ENCODE measurements at places on chromosomes 3 and 15.

- no peak for DNase-seq
Observed at GRCh38 chr3:40387895-40388254, 891 bp downstream of the ENTPD3 start.

DNA sequence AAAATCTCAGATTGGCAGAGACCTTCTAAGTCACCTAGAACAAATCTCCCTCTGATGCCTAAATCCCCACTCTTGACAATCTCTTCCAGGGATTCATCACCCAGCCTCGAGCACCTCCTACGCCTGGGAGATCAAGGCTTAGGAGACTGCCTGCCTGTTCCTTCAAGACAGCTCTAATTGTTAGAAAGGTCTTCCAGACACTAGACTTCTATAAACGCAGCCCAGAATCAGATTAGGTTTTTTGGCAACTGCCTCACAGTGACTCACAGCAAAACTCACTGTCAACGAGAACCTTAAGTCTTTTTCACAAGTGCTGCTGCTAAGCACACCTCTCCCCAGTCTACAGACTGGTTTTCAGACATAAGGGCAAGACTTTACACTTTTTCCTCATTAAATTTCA, 23.1 kb downstream of the SRGAP3 start:
- no peak for DNase-seq

GRCh38 chr3:36227980-36228379, 152.3 kb upstream of the STAC start:
- no peak for DNase-seq

DNA sequence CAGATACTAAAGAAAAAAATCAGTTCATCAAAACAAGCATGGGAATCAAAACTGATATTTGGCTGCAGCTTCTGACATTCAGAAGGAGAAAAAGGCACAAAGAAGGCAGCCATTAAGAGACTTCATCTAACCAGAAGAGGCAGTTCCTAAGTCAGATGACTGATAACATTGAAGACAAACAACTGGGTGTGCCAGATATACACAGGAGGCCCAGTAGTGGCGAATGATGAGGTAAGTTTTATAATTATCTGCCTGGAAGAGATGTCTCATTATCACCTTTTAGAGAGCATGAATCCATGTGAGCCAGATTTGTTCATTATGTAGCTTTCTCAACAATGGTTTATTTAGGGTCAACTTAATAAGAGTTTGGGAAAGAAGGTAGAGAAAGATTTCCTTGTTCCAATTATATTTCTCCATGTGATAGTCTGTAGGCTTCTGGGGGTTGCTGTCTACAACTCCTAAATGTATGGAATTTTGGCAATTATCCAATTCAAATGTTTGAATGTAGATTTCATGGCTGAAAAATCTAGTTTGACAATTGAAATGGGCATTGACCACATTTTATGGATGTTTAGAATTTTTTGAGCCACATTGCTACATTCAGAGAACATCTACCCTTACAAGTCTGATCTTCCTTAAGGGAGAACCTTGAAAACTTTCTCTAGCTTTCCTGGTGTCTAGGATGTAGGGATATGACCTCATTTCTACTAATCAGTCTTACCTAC, 50.4 kb upstream of the RASGRF1 start:
- no peak for DNase-seq

DNA sequence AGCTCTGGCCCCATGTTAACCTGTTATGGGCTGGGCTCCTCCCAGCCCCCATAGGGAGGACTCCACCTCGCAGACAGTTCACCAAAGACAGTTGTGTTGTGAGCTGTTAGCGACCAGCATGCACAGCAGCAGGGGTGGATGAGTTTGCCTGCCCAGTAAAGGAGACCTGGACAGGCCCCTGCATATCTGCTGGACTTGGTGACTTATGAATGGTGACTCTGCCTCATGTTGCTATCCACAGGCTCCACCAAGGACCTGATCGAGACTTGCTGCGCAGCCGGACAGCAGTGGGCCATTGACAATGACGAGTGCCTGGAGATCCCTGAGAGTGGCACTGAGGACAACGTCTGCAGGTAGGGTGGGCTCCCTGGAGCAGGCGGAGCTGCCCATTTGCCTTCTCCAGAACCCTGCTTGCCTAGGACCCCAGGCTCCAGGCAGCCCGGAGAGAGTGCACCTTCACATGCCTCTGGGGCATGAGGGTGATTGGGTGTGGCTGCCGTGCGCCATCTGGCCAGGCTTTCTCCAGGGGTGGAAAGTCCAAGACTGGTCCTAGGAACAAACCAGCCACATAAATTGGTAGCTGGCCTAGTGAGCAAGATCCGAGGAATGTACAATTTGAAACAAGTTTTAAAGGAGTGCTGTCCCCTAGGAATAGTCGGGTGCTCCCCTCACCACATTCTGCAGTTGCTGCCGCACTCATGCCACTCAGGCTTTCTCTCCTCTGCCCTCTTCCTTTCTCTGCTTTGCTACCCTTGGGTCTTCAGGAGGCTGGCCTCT, 59.1 kb downstream of the FBLN2 start:
- DNase-seq, result no peak

- no peak for DNase-seq
Observed at GRCh38 chr15:32042269-32042972, 12.1 kb downstream of the CHRNA7 start.

DNA sequence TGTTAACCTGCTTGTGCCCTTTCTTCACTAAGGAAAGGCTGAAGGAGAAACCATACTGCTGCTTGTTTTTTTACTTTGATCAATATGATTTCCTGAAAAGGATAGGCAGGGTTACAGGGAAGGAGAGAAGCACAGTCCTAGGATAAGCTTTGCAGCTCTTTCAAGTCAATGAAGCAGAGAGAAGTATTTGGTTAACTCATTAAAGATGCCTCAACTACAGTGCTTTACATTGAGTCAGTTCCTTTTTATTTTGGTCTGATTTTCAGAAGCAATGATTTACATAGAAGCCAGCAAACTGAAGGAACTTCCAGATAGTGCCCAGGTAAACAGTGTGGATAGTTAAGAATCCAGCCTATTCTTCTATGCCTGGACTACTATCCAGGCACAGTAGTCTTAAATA, 64.8 kb downstream of the ARIH1 start:
- DNase-seq, result no peak

DNA sequence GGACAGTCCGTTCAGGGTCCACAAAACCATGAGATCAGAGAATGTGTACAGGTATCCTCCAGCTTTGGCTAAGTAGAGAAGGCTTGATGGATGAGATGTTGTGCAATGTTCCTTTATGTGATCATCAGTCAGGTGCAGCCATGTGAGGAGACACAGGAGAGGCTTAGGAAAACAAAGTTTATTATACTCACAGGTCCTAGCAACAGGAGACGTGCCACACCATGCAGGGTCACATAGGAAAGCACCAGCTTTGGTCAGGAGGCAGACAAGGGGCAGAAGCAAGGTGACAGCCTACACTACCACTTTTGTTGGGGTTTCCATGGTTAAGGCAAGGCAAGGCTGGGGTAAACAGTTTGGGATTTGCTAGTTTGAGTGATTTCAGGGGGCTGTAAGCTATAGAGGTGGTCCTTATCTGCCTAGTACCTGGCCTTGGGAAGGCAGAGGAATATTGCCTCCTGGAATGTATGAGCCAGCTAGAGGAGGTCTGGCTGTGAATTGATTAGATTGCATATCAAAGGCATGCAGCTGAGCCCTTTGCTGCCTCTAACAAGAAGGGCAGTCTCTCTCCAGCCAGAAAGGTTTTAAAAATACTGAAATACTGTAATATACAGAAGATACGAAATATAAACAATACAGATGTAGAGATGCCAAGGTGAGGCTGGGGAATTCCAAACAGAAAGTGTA, 248.6 kb downstream of the RYR3 start:
- DNase-seq, result no peak

- DNase-seq, result no peak
Observed at GRCh38 chr3:156761007-156761406, 65.1 kb upstream of the LEKR1 start.
